ENCODE measurements at places on chromosomes 5 and 9.

DNA sequence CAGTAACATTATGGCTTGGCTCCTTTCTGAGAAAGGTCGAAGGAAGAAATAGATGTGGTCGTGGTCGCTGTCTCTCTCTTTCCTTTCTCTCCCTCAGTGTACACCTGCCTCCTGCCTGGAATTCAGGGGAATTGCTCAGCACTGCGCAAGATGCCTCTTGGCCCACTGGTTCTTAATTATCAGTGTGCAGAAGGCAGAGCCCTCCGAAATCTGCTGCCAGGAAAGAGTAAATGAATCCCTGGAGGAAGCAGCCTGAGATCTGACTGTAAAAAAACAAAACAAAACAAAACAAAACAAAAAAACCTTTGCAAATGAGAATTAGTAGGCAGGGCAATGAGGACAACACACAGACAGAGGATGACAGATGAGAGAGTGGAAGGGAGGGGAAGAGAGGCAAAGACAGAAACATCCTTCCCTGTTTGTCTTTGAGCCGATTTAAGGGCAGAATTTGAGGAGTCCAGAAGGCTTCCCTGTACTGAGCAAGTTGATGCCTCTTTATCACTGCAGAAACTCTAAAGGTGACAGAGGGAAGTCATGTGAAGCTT lies 113.8 kb upstream of the PUM3 start:
- no peaks in the 10 kb centered on the region for H3K4me1 ChIP-seq
- no peak overlapping the region for H3K4me3 ChIP-seq
- H3K27ac ChIP-seq: no peak overlapping the region

- no peak overlapping the region for H3K27ac ChIP-seq
- no peak overlapping the region for H3K4me3 ChIP-seq
- peaks cover 7% of the 10 kb centered on the region for H3K4me1 ChIP-seq
- peaks cover 39% of the 10 kb centered on the region for H3K36me3 ChIP-seq
- DNase-seq: no peak
Measured at GRCh38 chr9:136862849-136863622, 3.1 kb downstream of the EDF1 start.

DNA sequence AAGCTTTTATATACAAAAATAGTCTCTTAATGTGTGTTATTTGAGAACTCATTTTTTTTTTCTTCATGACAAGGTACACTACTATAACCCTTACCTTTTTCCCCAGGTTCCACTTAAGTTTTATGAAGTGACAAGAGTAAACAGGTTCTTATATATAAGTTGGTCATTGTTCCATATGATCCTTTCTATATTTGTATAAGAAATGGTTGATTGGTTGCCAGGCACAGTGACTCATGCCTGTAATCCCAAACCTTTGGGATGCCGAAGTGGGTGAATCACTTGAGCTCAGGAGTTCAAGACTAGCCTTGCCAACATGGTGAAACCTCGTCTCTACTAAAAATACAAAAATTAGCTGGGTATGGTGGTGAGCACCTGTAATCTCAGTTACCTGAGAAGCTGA lies 108.3 kb downstream of the PCSK1 start:
- H3K4me1 ChIP-seq: no peaks in the 10 kb centered on the region
- H3K36me3 ChIP-seq: no peaks in the 10 kb centered on the region
- no peak overlapping the region for H3K4me3 ChIP-seq
- no peak overlapping the region for H3K27ac ChIP-seq
- no peak for DNase-seq
- no peaks in the 10 kb centered on the region for H3K27me3 ChIP-seq

DNA sequence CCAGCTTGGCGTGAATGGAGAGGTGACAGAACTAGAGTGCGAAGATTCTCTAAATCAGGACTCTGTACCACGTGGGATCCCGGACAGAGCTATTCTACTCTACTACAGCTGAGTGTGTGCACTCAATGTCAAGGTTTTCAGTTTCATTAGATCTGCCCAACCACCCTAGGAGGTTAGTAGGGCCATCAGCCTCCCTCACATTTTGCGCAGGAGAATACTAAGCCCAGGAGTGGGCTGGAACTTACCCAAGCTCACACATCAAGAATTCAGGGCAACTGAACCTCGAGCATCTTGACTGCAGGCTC lies 68.3 kb upstream of the TBC1D2 start:
- no peak overlapping the region for H3K27ac ChIP-seq
- H3K27me3 ChIP-seq: no peaks in the 10 kb centered on the region
- H3K4me3 ChIP-seq: no peak overlapping the region
- no peaks in the 10 kb centered on the region for H3K4me1 ChIP-seq

- H3K4me1 ChIP-seq: no peaks in the 10 kb centered on the region
- H3K36me3 ChIP-seq: no peaks in the 10 kb centered on the region
- no peak for DNase-seq
- no peak overlapping the region for H3K27ac ChIP-seq
Measured at GRCh38 chr9:97046228-97046627, 7.3 kb upstream of the CTSV start.

DNA sequence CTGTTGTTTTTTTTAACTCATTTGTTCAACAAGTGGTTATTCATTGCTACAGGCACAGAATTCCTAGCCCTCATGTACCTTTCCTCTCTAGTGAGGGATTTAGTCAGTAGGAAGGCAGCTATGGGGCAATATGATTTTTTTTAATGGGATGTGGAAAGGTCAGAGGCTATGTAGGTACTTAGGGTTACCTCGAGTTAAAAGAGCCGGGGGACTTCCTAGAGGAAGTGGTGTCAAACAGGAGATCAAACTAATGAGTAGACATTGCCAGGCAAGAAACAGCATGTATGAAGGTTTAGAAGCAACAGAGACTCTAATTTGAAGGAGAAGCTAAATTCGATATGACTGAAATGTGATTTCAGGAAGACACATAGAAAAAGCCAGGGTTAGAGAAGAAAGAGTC lies 50.7 kb downstream of the ITGA2 start:
- no peaks in the 10 kb centered on the region for H3K36me3 ChIP-seq
- no peaks in the 10 kb centered on the region for H3K4me1 ChIP-seq
- no peak overlapping the region for H3K27ac ChIP-seq
- DNase-seq: no peak

Data from neuronal stem cell (in vitro differentiated cells).